ENCODE measurements at places on chromosomes 1 and 21.

GRCh38 chr1:42179275-42179674, 14.7 kb upstream of the GUCA2A start:
- no peak for DNase-seq

- DNase-seq: no peak
Observed at GRCh38 chr1:83799594-83799993, 199.3 kb downstream of the TTLL7 start.

DNA sequence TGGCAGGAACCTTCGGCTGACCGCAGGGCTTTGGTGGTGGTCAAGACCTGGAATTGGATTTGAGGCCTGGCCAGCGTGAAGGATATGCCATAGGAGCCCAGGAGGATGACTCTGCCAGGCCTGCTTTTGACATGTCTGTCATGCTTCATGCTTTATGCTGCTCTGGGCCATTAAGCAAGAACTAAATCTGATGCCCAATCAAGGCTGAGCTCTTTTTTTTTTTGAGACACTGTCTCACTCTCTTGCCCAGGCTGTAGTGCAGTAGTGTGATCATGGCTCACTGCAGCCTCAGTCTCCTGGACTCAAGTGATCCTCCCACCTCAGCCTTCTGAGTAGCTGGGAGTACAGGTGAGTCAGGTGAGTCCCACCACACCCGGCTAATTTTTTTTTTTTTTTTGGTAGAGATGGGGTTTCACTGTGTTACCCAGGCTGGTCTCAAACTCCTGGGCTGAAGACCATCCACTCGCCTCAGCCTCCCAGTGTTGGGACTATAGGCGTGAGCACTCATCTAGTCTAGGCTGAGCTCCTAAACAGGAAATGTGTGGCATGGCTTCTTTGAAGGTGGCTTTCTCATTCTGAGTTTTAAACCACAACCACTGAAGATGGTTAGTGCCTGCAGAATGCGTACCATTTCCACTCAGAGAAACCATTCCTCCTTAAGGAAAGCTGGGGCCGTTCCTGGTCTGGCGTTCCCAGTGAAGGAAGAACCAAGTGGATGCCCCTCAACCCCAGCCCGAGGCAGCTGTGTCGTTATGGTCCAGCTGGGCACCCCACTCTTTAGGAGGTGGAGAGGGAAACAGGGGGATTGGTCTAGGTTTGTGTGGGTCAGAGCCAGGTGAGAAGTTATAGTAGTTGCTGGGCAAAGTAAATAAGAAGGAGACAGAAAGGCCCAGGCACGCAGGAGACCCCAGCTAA, 34.2 kb upstream of the ATP5PO start:
- DNase-seq: no peak

GRCh38 chr21:34579411-34579810, 35.5 kb downstream of the RCAN1 start:
- DNase-seq: no peak

GRCh38 chr1:164728719-164729118, 169.7 kb downstream of the PBX1 start:
- no peak for DNase-seq

DNA sequence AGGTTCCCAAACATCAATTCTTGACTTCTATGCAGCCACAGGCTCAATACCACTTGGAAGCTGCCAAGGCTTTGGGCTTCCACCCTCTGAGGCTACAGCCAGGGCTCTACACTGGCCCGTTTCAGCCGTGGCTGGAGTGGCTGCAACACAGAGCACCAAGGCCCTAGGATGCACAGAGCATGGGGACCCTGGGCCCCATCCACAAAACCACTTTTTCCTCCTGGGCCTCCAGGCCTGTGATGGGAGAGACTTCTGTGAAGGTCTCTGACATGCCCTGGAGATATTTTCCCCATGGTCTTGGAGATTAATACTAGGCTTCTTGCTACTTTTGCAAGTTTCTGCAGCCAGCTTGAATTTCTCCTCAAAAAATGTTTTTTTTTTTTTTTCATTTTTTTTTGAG, 655.4 kb upstream of the ZP4 start:
- no peak for DNase-seq

DNA sequence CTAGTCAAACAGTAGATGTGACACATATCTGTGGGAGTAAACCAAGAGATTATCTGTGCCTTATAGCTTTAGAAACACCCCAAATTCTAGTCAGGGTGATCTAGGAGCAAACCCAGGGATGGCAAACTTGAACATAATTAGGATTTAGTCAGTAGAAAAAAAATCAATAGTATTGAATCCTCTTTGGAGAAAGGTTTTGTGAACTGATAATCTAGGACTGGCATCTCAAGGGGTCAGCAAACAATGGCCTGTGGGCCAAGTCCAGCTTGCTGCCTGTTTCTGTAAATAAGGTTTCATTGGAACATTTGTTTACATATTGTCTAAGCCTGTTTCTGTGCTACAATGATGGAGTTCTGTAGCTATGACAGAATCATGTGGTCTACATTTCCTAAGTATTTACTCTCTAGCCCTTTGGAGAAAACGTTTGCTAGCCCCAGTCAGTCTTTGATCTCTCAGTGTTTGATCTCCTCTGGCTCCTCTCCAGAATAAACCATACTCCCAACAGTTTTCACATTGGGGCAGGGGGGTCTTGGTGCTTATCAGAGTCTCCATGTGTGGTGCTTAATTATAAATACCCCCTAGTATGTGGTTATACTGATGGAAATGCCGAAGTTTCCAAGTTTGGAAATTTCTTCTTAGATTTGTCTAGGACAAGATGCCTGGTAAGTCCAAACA, 385.8 kb downstream of the NTNG1 start:
- DNase-seq: no peak

DNA sequence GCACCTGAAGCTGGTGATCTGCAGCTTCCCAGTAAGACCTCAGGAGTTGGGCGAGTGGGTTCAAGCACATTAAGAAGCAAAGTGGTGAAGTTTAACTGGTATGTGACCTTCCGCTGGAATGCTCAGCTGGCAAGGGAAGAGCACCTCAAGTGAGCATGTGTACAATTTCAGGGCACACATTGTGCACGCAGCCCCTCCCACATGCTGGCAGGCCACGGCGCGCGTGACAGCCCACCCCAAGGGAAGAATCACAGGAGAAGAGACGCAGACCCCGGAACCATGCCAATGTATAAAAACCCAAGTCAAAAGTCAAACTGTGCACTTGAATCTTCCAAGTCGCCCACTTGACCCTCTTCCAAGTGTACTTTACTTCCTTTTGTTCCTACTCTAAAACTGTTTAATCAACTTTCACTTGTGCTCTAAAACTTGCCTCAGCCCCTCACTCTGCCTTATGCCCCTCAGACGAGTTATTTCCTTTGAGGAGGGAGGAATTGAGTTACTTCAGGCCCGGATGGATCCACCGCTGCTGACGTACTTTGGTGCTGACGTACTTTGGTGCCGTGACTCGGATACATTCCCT, 20.0 kb downstream of the LRRC3 start:
- no peak for DNase-seq

DNA sequence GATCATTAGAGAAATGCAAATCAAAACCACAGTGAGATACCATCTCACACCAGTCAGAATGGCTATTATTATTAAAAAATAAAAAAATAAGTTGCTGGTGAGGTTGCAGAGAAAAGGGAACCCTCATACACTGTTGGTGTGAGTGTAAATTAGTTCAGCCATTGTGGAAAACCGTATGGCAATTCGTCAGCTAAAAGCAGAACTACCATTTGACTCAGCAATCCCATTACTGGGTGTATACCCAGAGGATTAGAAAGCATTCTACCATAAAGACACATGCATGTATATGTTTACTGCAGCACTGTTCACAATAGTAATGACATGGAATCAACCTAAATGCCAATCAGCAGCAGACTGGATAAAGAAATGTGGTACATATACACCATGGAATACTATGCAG, 42.2 kb downstream of the GIPC2 start:
- DNase-seq: no peak

DNA sequence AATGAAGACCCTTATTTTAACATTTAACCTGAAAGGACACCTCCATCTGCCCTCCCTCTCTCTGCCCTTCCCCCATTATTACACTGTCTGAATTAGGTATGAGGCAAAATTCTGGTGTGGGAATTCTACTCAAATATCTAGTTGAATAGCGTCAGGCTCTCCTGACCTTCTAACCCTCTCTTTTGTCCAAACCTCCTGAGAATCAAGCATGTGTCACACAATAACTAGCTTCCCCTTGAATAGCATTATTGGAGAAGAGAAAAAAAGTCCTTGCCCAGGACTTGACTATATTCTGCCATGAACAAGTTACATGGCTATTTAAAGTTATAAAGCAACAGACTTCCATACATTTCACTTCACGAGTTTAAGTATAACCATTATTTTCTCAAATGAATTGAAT, 35.5 kb downstream of the USH2A start:
- no peak for DNase-seq

DNA sequence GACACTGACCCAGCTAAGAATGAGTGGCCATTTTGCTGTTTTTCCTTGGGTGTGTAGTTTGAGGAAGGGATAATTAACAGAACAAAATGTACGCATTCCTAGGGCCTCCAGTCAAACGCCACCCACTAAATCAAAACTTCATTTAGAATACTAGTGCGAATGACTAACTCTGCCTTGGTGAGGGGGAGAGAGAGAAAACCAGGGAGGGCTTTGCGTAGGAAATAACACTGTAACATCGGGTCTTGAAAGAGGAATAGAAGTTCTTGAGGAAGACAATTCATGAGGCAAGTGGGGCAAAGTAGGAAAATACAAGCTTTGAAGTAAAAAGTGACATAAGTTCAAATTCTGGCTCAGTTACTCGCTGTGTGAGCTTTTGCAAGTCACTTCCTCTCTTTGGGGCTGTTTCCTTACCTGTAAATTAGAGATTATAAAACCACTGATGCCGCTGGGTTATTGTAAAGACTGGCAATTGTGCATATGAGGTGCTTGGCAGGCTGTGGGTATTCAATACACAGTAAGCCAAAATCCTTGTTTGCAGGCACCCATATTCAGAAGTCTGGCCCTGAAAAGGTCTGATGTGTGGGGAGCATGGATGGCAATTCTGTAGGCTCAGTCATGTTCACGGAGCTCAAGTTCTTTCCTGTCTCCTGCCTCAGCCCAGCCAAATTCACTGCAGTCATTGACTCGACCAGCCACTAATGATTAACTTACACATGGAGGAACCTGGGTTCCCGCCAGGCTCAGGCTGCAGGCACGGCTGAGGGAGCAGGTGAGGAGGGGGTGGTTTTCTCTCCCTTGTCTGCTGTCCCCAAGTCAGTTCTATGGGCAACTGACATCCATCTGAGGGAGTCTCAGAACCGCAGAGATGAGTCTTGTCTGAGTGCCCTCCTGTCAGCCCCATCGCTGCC, 140.3 kb upstream of the CSF3R start:
- DNase-seq: no peak

DNA sequence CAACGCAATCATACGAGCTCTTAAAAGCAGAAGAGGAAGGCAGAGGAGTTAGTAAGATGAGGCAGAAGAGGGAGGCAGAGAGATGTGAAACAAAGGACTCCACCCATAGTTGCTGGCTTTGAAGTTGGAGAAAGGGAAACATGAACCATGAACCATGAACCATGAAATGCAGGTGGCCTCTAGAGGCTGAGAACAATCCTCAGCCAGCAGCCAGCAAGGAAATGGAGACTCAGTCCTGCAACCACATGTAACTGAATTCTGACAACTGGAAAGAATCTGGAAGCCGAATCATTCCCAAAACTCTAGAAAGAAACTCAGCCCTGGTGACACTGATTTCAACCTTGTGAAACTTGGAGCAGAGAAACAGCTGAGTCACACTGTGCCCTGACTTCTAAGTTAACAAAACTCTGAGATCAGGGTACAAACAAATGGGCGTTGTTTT, 10.1 kb downstream of the DIPK1A start:
- no peak for DNase-seq

GRCh38 chr1:33768106-33768505, 95.8 kb upstream of the HMGB4 start:
- DNase-seq: no peak

DNA sequence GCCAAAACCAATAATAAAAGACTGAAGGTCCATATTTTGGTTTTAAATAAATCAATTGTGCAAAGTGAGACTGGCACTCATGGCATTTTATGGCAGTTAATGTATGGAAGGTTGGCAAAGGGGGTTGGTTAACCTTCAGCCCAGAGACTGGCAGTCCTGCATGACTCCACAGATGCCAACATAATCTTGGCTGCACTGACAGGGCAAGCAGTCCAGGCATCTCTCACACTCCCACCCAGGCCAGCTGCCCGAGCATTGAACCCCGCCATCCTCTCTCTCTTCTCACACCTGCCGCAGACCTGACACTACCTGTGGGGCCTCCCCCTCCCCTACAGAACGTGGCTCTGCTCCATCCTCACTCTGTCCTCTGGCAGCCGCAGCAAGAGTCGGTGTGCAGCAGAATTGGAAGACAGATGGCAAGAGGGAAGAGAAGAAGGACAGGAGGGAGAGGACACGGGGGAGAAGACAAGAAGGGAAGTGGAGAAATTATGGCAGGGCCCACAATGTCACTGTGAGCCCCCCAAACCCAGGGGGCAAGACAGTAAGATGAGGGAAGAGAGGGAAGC, 43.7 kb downstream of the ITPKB start:
- DNase-seq: no peak

DNA sequence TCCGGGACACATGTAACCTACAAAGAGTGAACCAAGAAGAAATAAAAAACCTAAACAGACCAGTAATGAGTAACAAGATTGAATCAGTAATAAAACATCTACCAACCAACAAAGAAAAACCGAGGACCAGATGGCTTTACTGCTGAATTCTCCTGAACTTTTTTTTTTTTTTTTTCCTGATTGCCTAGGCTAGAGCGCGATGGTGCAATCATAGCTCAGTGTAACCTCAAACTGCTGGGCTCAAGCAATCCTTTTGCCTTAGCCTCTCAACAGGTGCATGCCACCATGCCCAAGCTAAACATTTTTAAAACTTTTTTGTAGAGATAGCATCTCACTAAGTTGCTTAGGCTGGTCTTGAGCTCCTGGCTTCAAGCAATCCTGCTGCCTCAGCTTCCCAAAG, 11.2 kb upstream of the FGGY start:
- DNase-seq: no peak

GRCh38 chr1:170676628-170677027, 12.7 kb downstream of the PRRX1 start:
- no peak for DNase-seq

DNA sequence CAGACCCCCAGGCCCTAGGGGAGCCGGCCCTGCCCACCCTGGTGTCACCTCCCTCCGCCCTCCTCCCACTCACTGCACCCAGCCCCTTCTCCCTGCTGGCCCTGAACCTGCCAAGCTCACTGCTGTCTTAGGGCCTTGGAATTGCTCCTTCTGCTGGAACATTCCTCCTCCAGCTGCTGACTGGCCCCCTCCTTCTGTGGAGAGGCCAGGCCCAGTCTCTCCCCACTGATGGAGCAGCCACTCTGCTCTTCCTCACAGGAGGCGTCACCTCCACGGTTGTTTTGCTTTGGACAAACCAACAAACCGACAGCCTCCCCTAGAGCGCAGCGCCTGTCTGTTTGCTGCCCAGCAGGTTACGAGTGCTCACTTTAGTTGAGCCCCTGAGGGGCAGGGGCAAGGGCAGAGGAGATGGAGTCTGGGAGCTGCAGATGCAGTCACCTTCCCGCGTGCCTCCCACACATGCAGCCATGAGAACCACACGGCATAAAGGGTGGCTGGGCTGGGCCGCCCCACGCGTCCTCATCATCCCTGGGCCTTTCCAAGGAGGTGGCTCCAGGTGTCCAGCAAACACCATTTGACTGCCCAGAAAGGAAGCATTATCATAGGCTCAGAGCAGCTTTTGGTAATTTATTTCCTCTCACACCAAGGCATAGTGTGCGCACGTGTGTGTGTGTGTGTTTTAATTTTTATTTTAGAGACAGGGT, 9.4 kb downstream of the OXCT2 start:
- no peak for DNase-seq

All from NCI-H1417 treated with DMSO at 0.1 percent for 48 hours (cell line).